ENCODE measurements at places on chromosomes 2 and 18.

DNA sequence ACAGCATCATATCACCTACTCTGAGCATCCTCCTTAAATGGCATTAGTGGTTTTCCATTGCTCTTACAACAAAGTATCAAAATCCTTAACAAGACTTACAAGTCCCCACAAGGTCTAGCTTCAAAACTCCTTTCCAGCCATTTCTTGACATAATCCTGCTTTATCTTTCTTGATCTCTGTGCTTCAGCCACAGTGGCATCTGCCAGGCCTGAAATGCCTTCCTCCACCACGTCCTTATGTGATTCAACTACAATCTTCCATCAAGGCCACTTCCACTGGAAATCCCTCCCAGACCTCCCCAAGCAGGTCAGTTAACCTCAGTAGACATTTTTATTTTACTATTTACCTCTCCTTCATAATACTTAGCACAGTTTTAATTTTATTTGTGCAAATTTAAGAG lies 83.8 kb upstream of the CCDC150 start:
- no peak for DNase-seq

DNA sequence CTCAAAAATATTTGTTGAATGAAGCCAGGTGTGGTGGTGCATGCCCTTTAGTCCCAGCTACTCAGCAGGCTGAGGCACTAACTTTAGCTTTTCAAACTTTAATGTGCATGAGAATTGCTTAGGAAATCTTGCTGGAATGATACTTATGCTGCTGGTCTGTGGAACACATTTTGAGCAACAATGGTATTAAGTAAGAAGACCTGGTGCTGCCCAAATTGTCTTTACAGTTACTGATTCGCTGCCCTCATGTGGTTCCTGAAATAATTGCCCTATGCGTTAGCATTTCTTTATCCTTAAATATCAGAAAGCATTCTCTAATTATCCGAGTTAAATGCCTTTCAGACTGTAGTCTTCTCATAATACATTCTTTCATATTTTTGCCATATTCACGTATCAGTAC lies 76.0 kb upstream of the SESTD1 start:
- DNase-seq = peak; percentile 18

DNA sequence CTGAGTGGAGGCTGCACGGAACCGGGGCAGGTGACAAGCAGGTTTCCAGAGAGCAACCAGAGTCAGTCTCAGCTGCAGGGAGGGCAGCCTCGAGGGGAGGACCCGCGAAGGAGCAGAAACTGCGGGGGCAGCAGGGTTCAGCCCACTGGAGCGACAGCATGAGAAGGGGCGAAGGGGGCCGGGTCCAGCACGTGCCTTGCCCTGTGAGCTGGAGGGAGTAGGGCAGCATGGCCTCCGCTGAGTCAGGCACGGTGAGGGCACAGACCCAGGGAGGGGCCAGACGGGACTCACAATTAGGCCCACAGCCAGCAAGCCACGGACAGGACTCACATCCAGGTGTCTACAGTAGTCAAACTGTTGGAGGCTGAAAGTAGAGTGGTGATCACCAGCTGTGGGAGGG lies 22.7 kb upstream of the ATP9B start:
- no peak for DNase-seq

DNA sequence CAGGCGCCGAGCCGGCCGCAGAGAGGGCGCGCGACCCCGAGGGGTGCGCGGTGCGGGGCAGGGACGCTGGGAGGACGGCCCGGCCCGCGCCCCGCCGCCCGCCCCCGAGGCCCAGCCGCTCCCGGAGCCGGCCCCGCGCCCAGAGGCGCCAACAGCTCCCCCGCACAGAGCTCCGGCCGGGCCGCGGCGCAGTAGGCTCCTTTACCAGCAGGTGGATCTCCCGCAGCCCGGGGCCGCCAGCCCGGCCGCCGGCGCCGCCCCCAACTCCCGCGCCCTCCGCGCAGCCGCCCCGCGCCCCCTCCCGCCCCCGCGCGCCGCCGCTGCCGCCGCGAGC lies 258 bp downstream of the MGAT4A start:
- no peak for DNase-seq

GRCh38 chr2:218329027-218329825 lies 27.4 kb upstream of the CATIP start:
- DNase-seq = no peak

- no peak for DNase-seq
Measured at GRCh38 chr18:8952174-8952573, 150.3 kb upstream of the NDUFV2 start.

DNA sequence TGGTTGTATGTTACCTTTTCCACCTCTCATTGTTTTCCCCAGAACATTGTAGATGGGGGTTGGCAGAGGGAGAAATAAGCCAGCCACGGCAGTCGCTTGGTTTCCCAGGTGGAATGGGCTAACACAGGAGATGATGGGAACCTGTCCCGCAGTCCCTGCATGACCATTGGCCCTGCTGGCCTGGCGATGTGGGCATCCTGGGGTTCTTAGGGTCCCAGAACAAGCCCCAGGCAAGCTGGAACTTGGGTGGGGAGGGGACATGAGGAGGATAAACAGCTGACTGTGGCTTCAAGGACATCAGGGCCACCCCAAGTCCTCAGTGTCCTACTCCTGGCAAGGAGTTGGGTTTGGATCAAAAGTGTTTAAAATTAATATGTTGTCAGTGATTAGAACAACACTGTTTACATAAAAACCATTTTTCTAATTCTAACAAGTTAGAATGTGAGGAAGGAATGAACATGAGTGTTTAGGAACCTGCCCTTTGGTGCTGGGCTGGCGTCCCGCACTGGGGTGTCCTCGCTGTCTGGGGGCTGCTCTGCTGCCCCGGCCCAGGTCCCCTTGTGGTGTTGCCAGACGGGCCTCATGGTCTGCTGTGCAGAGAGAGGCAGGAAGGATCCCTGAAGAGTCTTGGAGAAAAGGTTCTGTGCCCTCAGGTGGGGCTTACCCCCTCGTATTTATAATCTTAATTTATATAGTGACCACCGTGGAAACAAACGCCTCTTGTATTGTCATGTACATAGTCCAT lies 95.1 kb downstream of the USP40 start:
- DNase-seq = no peak

Data from hematopoietic multipotent progenitor cell treated with erythropoietin and hydrocortisone succinate and interleukin-3 and kit ligand, for 8 days (in vitro differentiated cells).